ENCODE measurements at places on chromosomes 6 and 20.

- no peak for DNase-seq
These were observed 33.5 kb upstream of the LRFN2 start for GRCh38 chr6:40620574-40621240.

DNA sequence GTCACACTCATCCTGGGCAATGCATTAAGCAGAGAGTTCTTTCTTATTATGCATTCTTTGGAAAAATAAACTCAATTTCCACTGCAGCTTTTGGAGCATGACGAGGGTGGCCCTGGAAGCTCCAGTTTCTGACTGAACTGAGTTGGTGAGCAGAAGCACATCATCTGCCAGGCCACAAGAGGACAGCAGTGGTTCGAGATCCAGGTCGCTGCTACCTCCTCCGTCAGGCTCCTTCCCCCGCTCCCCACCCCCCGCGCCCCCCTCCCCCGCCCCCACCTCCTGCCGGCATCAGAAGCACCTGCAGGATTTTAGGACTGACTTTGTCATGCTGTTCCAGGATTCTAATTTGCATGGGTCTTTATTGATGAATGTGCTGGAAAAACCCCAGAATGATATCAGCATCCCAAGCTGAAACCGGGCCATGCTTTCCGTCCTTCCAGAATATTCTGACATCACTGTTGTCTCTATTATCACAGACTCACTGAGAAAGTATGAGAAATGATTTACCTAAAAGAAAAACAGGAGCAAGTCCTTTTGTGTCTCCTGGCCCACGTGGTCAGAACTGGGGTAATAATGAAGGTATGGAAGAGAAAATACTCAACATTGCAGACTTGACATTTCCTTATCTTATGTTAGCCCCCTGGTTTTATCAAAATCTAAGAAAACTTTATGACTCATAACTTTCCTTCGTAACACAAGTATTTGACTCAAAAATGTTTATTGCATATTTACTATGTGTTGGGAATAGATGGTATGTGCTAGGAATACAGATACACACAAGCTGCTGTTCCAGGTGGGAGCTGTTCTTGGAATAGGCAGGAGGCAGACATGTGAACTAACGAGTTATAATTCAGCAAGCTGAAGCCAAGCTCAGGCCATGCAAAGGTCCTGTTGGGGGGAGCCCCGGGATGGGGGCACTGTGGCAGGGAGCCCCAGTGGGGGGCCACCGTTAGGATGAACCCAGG lies 220.2 kb upstream of the EXOC2 start:
- DNase-seq = peak; percentile 22

DNA sequence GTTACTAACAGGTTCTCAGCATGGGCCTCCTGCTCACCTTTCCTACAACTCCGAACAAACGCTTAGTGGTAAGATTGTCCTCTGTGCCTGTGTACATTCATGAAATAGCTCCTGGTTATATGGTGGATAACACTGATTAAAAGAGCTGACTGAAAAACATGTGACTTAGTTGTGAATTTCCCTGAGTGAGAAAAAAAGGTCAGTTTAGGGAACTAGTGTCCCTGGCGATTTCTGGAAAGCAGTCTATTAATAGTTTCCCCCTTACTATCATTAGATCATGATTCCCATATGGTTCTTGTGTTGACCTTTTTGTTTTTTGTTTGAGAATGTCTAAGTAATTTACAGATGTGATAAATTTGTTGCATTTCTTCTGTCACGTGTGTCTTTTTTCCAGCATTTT lies 15.6 kb downstream of the SNRPC start:
- DNase-seq = no peak

DNA sequence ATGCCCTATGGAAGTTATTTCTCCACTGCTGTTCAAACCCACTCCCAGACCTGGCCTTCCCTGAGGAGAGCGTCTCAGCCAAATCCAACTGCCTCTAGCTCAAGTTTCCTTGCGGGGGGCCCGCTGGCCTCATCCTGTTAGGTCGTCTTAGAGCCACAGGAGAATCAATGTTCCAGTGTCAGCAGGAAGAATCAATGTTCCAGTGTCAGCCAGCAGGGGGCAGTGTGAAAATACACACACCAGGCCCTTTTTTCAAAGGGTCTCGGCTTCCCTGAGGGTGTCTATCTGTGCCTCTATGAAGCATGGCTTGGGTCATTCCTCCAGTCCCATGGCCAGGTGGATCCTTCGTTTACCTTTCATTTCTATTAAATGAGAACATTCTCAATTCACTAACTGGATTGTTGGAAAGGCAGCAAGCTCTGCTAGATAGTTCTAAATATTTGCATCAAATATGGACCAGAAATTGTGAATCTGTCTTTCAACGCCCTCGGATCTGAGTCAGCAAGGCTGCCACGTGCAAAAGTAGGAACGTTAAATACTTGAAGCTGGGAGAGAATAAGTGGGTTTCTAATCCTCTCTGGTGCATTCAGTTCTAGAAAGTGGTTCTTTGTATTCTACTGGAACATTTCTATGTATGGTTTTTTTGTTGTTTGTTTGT lies 19.2 kb downstream of the PRND start:
- peak; percentile 27 for DNase-seq

DNA sequence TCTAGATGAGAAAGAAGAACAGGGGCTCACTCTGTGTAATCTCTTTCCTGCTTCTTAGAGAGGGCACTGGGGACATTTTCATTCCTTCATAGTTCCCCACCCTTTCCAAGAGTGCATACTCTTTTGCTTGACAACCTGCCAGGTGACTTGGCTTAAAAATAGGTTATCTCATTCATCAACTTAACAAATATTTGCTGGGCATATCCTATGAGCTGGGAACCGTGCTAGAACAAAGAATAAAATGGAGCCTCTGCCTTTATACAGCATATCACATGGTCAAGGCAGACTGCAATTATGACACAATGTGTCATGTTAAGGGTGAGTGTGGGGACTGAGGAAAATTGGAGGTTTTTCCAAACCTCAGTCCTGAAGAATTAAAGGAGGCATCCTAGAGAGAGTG lies 209.8 kb upstream of the FOXA2 start:
- DNase-seq = peak; percentile 33

DNA sequence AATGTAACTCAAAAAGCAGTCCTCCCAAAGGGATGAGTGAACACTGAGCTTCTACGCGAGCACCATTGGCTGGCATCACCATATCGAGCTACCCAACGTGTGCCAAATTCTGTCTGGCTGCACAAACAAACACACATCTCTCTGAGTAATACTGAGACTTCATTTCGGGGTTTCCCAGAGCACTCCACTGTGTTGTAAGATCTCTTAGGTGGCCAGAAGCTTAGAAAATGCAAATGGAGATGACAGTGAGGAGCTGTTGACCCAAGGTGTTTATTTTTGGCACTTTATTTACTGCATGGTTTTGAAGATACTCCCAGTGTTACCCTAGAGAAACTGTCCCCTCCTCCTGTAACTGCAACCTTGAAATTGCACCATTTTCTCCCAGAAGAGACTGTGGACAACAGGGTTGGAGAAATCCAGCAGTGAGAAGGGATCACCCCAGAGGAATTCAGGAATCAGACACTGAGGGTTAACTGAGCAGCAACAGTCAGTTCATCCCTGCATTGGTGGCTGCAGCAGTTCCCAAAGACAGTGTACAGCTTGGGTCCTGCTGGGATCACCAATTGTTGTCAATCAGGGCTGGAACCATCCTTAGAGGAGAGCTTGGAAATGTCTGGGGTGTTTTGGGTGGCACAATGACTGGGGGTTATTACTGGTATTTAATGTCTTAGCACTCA lies 1.0 kb upstream of the RIPOR2 start:
- no peak for DNase-seq

DNA sequence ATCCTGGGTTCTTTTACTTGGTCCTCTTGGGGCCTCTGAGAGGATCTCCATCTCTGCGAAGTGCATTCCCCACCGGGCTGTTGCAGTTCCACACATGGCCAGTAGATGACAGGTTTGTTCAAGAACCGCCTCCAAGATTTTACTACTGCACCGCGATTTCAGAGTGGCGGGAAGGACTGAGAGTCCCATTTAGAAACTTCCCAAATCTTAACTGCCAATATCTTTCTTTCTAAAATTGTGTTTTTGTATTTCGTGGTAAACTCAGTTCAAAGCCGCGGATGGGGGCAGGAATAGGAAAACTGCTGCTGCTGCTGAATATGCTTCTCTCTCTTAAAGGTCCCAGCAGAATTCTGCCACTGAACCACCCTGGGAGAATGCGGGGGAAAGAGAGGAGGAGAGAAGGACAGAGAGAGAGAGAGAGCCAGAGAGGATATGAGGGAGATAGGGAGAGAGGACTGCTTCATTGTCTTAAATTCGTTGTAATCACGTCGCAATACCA lies 8.6 kb upstream of the BTNL2 start:
- DNase-seq = peak; percentile 77

GRCh38 chr6:84408028-84408427 lies 180.6 kb upstream of the CEP162 start:
- no peak for DNase-seq

DNA sequence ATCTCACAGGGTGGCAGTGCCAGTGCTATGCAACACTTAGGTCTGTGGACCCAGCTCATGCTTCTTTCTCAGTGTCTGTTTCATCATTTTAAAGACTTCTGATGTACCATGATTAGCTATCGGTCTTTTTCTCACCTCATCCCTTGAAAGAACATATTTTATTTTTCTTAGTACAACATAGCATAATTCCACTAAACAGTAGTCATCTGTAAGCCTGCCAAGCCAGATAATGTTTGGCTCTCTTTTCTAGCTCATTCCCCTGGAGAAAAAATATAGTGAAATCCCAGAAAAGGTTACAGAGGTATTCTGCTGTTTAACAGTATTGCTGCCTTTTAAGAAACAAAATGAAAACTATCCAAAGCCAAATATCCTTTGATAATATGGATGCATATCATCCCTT lies 177.0 kb upstream of the MMS22L start:
- peak; percentile 2 for DNase-seq

- no peak for DNase-seq
These were observed 183.9 kb upstream of the MCHR2 start for GRCh38 chr6:100177956-100178355.

DNA sequence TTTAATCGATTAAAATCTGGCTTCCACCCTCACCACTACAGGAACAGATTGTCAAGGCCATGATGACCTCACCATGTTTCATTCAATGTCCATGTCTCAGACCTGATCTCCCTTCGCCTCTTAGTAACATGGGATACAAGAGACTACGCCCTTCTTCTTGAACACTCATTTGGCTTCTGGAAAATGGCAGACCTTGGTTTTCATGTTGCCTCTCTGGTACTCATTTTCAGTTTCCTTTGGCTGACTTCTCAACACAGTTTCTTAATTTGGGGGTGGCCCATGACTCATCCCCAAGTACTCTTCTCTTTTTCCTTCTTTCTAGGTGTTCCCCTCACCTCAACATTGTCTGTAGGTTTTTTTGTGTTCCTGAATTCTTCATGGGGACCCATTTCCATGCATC lies 22.7 kb downstream of the TMX4 start:
- DNase-seq = no peak

GRCh38 chr6:108166664-108167448 lies 1.0 kb downstream of the NR2E1 start:
- no peak for DNase-seq

DNA sequence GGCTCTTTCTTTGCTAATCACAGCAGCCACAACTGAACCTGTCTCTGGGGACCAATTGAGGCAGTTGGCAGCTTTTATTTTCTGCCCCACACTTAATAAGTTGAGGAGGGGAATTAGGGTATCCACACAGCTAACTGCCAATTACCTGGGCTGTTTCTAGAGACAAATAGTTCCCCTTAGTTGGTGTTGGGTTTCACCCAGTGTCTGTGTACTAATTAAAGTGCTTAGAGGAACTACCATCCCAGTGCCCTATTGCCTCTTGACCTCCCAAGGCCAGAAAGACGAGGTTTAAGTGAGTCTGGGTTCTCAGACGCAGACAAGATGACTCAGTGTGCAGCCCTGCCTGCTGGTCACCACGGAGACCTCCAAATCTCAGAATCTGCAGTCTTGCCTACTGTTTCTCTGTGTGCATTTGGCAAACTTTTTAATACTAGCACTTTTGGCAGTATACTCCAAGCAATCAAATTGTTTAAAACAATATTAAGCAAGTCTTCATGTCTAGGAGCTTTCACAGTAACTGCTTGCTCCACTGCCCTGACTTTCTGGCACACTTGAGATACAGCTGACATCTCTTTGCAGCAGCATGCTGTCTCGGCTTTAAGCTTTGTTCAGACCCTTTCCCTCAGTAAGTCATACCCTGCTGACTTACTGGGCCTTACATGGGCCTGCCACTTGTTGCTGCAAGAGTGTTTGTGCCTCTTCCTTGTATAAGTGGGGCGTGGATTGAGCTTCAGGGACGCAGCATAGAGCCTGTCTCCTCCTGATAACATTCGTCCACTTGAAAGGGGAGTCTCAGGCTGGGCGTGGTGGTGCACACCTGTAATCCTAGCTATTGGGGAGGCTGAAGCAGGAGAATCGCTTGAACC lies 31.9 kb downstream of the STK35 start:
- DNase-seq = peak; percentile 75

DNA sequence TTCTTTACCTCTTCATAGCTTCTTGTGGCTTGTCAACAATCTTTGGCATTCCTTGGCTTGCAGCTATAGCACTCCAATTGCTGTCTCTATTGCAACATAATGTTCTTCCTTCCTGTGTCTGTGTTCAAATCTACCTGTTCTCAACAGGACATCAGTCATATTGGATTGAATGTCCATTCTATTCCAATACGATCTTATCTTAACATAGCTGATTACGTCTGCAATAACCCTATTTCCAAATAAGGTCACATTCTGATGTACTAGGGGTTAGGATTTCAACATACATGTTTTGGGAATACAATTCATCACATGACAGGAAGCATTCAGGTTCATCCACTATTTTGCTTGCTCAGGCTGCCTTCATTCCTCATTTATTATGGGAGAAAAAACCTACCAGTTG lies 684.4 kb upstream of the CITED2 start:
- DNase-seq = no peak

GRCh38 chr6:150272976-150273315 lies 95.9 kb upstream of the IYD start:
- no peak for DNase-seq

- DNase-seq = no peak
These were observed 144.3 kb upstream of the MLN start for GRCh38 chr6:33947916-33948594.

DNA sequence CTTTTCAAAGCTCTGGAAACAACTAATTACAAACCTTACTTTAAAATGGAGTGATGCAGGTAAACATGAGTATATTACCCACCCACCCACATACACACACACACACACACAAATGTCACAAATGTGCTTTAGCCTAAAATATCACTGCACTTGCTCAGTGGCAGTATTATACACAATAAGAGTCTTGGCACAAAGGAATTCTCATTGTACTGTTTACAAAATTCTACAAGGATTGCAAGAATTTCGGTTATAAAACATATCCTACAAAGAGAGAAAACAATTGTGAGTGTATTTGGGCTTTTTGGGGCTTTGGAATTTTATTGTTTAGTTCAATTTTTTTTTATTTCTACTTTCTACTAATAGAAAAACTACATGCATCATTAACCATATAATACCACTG lies 113.2 kb upstream of the BEND6 start:
- DNase-seq = no peak

DNA sequence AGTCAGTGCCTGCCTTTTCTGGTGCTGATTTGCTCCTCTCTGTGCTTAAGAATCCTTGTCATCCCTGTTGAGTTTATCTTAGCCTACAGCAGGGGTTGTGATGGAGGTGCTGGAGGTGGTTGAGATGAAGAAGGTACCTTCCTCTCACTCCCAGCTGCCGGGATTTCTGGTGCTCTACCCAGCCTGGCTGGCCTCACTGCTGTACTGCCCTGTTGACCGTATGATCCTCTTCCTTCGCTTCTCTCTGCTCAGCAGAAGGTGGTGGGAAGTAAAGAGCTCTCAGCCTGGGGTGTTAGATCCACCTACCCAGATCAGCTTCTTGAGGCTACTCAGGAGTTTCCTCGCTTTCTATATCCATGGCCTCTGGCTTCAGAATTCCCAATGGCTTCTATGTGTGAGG lies 101.0 kb upstream of the NXT1 start:
- no peak for DNase-seq
